ENCODE measurements at places on chromosomes 7 and 10.

- peak; percentile 4 for DNase-seq
Observed at GRCh38 chr10:32149252-32149955, 93.2 kb upstream of the KIF5B start.

- no peak for DNase-seq
Observed at GRCh38 chr7:107185716-107186115, 16.9 kb downstream of the HBP1 start.

DNA sequence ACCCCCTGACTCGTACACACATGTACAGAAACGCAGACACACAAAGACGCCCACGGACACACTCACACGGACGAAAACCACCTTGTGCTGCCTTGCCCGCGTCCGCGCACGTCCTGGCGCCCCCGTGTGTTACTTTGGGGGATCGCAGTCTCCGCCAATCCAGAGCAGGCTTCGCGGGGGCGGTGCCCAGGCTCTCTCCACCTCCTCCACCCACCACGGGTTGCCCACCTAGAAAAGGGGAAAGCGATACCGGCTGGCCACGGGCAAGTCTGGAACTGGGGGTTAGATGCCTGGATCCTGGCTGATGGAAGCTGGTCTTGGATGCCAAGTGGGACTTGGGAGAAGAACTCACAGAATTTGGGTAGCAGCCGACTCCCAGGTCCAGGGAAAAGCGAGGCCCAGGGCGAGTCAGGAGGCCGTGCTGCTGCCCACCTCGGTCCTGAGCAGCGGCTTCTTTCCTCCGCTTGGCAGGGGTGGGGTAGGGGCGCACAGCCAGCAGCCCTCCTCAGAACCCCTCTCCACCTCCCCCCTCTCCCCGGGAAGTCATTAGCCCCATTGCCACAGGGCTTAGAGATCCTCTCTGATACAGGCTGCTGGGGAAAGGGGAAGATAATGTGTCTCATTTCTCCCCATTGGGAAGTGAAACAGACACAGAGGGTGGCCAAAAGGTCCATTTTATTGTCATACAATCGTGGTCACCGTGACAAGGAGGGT, 4.6 kb upstream of the VGF start:
- peak; percentile 56 for DNase-seq

DNA sequence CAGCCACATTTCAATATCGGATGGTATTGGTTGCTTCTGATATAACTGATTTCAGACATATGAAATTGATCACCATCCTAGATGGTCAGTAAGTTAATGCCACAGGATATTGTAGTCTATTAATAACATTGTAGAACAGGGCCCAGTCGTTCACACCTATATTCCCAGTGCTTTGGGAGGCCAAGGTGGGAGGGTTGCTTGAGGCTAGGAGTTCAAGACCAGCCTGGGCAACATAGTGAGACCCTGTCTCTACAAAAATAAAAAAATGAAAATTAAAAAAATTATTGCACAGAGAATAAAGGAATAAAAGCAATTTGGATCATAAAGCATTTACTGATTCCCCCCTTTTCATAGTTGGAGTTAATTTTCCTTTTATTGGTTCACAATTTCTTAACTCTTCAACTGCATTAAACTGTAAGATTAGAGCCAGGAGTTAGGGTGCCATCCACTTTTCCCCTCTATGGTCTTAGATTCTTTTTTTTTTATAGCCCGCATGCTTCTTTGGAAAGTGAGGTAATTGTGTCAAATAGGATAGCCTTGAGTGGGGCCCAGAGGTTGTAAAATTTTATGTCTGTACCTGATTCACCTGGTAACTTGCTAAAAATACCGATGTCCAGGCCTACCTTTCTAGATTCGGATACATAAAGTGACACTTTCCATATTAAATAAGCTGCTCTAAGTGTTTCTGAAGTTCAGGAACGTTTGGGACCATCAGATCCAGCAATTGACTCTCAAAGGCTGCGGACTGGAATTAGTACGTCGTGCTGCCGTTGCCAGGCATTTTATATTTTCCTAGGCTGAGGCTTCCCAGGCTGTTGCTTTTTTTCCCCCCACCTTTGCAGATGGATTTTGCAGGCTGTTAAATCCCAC, 24.7 kb downstream of the ADK start:
- no peak for DNase-seq

GRCh38 chr7:88586219-88586618, 173.3 kb upstream of the ZNF804B start:
- DNase-seq: no peak

- no peak for DNase-seq
Observed at GRCh38 chr7:143980746-143981510, 19.2 kb upstream of the OR6B1 start.

DNA sequence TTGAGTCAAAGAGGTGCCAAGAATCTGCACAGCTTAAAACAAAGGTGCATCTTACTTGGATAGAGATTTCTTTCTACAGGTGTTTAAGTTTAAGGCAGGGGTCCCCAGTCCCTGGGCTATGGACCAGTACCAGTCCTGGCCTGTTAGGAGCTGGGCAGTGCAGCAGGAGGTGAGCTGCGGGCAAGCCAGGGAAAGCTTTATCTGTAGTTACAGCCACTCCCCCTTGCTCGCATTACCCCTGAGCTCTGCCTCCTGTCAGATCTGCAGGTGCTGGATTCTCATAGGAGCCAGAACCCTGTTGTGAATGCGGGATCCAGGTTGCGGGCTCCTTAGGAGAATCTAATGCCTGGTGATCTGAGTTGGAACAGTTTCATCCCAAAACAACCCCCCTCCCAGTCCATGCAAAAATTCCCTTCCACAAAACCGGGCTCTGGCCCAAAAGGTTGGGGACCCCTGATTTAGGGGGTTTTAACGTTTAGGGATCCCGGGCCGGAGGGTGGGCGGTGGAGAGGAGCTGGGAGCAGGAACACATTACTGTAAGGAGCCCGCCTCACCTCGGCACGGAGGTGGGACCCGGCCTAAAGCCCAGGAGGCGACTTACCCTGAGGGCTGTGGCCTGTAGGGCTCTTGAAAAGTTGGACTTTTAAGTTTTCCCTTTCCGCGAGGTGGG, 60.2 kb downstream of the ZNF467 start:
- no peak for DNase-seq

GRCh38 chr7:81299711-81300110, 380.9 kb upstream of the SEMA3C start:
- no peak for DNase-seq

GRCh38 chr7:146375170-146375569, 258.6 kb downstream of the CNTNAP2 start:
- no peak for DNase-seq

DNA sequence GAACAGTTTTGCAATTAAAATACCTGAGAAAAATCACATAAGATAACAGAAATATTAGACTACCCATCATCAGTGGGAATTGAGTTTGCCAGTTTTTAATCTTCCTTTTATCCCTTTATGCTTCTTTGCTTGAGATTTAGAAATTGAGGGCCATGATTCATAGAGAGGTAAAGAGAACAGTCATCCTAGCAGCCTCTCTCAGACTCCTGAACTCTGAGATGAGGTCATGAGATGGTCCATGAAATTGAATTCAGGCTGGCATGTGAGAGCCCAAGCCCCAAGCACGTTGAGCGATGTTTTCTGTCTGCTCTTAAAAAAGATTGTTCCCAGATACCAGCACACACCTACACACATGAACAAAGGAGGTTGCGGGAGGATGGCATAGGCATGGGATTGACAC, 91.1 kb downstream of the CREB5 start:
- no peak for DNase-seq

DNA sequence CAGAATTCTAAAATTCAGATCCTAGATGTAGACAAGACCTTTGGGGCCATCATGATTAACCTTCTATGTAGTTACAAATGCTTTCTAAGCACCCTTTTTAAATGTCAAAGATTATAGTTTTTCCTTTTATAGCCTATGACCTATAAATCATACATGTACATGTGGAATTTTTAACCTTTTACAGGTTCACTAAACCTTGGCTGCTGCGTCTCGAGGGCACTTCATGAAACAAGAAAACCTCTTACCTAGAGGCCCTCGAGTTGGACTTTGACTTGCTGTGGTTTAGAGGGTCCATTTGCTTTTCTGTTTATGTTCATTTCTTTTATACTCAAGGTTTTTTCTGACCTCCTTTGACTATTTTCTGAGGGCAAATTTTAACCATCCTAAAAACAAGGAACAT, 302.2 kb downstream of the CSTF2T start:
- no peak for DNase-seq

- no peak for DNase-seq
Observed at GRCh38 chr7:7884855-7885254, 83.7 kb upstream of the GLCCI1 start.

GRCh38 chr7:119105381-119105780, 880.9 kb downstream of the ANKRD7 start:
- DNase-seq: no peak

DNA sequence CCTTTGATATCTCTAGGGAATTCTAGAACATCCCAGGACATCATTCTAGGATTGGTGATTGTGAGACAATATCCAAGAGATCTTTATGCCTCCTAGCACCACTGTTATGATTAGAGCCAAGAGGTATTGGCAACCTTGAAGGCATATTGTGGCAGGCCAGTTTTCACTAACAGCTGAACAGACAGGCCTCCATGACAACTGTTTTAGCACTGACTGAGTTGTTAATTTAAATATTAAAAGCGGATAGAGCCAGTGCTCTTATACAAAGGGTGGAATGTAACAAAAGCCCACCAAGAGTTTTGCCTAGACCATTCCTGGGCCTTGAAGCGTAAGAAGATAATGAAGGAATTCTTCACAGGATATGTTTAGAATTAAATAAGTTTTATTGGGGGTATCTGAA, 131.9 kb downstream of the DGKB start:
- no peak for DNase-seq

- no peak for DNase-seq
Observed at GRCh38 chr7:110975486-110975885, 115.4 kb upstream of the LRRN3 start.

GRCh38 chr10:62046522-62047227, 145.2 kb downstream of the ARID5B start:
- DNase-seq: no peak

DNA sequence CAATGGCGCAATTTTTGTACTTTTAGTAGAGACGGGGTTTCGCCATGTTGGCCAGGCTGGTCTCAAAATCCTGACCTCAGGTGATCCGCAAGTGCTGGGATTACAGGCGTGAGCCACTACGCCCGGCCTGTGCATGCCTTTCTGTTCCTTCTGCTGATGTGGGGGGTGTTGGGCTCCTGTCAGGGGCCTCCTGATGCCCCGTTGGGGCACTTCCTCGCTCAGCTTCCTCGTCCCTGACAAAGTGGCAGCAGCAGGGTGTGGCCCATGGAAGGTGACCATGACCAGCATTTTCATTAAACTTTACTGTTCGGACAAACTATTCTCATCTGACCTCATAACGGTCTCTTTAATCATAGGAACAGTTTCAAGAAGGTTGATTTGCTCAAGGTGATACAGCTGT, 69.4 kb downstream of the TBXAS1 start:
- DNase-seq: no peak

DNA sequence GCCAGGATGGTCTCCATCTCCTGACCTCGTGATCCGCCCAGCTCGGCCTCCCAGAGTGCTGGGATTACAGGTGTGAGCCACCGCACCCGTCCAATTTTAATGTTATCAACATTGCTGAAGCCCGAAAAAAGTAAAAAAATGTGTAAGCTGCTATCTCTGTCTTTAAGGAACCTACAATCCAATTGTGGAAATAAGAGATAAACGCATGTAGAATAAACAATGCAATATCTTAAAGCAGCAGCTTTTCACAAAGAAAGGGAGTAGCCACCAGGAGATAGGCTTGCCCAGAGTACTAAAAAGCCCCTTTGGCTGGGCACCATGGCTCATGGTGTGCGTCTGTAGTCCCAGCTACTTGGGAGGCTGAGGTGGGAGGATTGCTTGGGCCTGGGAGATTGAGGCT, 282.9 kb upstream of the LYZL1 start:
- DNase-seq: no peak

DNA sequence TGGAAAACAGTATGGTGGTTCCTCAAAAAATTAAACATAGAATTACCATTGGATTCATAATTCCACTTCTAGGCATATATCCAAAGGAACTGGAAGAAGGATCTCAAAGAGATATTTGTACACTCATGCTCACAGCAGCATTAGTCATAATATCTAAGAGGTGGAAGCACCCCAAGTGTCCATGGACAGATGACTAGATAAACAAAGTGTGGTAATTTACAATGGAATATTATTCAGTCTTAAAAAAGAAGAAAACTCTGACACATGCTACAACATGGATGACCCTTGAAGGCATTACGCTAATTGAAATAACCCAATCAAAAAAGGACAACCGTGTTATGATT, 594.2 kb downstream of the KCNMA1 start:
- DNase-seq: no peak

DNA sequence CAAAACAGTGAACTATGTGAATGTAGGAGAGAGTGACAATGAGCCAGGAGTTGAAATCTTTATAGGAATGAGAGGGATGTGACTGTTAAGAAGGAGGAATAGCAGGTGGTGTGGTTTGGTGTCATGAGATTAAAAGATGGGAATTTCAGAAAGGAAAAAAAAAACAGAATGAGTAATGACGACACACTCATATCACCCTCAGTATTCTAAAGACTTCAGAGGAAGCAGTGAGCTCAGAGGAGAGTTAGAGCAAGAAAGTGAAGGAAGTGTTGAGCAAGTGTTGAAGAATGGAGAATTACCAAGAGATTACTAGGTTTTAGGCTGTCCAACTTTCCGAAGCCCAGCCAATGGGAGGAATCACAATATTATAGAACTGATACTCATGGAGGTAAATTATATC, 220.5 kb upstream of the HGF start:
- DNase-seq: no peak

DNA sequence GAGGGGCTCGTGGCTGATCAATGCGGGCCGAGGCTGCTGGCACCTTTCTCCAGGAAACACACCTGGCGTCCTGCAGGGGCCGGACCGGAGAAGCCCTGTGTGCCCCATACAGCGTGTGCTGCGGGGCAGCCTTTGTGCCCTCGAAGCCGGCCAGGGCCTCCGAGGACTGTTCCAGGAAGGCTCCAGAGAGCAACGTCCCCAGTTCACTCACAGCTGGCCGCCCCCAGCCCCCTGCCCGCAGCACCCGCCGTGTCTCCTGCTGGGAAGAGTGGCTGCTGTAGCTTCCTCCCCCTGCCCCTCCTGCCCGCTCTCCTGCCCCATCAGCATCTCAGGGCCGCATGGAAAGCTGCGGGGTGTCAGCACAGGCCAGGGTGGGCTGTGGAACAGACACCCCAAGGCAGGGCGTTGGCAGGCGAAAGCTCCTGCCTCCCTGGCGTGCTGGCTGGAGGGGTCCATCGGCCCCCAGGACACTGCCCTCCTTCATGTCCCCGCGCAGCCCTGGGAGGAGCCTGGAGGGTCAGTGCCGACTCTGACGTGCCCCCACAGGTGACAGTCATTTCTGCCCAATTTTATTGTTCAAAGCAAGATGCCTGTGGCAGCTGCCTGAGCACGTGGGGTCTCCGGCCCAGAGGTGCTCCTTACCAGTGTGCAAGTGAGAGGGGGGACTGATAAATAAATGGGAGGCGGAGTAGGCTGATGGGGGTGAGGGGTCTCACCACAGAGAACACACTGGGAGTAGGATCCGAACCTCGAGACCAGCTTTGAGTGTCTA, 95.8 kb upstream of the DIP2C start:
- DNase-seq: no peak

DNA sequence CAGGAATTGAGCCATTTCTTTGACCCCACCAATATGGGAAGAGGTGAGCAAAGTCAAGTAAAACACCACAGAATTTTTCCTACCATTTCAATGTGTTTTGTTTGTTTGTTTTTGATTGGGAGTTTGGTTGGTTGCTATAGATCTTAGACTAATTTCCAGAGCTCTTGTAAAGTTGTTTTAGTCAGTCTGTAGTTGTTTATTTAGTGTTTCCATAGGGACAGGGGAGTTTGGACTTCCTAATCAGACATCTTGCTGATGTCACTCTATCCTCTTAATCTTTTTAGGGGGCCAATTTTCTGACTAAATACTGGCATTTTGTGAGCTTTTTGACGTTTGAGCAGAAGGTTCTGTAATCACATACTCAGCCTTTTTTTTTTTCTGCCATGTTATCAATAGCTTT, 266.9 kb downstream of the ABCA13 start:
- no peak for DNase-seq

All from stimulated activated CD4-positive, alpha-beta T cell treated with anti-CD3 and anti-CD28 coated beads, Interleukin-12 subunit alpha, Interleukin-12 subunit beta, amount 100 ng/mL, for 24 hours (primary cell).